ENCODE measurements at places on chromosomes 3 and 15. TPM values are rescaled to one million over a fixed set of nuclear protein-coding genes. Genes with fewer than 3 reads are reported as not detected.

DNA sequence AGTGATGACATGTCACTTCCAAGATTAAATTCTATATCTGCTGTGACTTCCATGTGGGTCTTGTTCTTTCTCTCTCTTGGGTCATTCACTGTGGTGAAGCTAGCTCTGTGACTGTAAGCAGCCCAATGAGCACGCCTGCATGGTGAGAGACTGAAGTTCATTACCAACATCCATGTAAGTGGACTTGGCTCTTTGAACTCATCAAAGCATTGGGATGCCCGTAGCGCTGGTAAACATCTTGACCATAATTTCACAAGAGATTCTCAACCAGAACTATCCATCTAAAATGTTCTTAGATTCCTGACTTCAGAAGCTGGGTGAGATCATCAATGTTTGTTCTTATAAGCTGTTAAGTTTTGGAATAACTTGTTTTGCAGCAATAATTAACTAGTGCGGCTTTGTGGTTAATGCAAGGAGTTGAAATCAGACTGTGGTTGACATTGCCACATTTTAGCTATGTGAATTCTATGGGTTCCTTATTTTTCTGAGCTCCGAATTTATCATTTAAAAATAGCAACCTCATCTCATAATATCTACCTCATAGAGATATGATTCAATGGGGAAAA, 31.6 kb upstream of the LRRC3B start:
- no peak for DNase-seq

DNA sequence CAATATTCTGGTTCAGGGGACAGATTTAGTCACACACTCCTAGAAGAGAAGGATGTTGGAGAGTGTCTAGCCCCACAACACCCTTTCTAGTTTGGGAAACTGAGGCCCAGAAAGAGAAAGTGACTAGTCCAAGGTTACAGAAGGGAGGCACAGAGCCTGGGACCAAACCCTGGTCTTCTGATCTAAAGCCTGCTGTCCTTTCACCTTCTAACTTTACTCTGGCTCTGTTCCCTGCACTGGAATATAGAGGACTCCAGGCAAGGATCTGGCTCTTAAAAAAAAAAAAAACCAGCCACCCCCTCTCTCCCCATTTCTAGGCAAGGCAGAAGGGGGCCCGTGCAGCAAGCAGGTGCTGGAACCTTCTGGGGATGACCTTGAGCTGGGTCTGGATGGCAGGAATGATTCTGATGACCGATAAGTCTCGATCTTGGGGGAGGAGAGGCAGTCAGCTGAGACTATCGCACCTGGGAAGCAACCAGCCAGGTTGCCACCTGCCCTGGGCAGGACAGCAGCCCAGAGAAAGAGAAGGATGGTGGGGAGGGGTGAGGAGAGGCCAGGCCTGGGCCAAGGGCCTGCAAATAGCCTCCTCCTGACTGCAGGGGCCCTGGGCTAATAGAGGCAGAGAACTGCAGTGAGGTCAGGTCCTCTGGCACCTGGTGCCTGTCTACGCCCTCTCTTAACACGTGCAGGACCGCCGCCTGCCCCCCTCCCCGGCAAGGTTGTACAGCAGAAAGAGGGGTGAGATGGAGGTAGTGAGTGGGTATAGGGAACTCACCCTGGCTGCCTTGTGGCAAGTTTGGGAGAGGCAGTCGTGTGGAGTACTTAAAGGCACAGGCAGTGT, 30.4 kb upstream of the RHCG start:
- DNase-seq = no peak

GRCh38 chr3:165749821-165750220, 87.4 kb downstream of the BCHE start:
- no peak for DNase-seq

PLSCR5 gene
- total RNA-seq = not detected

- no peak for DNase-seq
These were observed 46.3 kb upstream of the P3H2 start for GRCh38 chr3:190166948-190167347.
